ENCODE measurements at places on chromosomes 1 and 21. TPM values are rescaled to one million over a fixed set of nuclear protein-coding genes. Genes with fewer than 3 reads are reported as not detected.

Gene KLHL12
- total RNA-seq = 46.2 TPM

Gene TFF2
- total RNA-seq = not detected

Gene DDR2
- 0.41 TPM for total RNA-seq

GRCh38 chr21:31351438-31351837 is 7.4 kb upstream of the TIAM1 start:
- DNase-seq = no peak

DNA sequence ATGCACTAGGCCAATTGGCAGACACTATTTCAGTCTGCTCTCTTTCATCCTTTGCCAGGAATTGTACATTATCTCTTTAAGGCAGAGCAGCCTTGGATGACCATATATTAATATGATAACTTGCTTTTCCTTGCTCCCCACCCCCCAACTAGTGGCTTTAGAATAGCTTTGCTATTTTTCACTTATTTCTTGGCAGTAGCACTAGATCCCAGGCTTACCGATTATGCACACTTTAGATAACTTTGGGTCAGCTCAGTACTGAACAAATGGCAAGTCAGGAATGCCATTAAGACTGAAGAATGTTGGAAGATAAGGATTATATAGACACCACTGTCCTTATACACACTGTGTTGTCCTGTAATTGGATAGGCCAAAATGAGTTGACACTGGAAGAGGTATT is 146.4 kb downstream of the FGGY start:
- DNase-seq = no peak

GRCh38 chr21:44751186-44751798 is 39.9 kb upstream of the TSPEAR start:
- no peak for DNase-seq

Measured in OCI-LY7 (cell line).